ENCODE measurements at places on chromosomes 1 and 21.

GRCh38 chr1:206866062-206866461 lies 639 bp downstream of the IL20 start:
- no peak for DNase-seq

- DNase-seq = no peak
These were observed at the start of gene OR14I1 for GRCh38 chr1:248702714-248703113. Gene OR14I1, minus strand, starts transcription at chr1:248702766.

DNA sequence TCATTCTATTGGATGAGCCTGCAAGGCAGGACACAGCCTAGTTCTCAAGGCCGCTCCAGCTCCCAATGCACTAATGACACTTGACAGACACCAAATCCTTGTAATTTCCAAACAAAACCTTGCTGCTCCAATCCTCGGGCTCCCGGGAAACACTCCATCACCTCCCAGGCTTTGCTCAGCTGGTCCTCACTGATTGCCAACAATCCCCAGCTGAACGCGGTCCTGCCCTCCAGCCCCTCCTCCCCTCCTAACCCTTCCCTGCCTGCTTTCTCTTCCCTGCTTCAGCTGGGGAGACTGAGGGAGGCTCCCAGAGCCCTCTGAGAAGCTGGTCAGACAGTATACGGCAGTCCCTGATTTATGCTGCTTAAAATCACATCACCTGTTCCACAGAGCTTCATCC lies 114.4 kb upstream of the TNR start:
- DNase-seq = no peak

DNA sequence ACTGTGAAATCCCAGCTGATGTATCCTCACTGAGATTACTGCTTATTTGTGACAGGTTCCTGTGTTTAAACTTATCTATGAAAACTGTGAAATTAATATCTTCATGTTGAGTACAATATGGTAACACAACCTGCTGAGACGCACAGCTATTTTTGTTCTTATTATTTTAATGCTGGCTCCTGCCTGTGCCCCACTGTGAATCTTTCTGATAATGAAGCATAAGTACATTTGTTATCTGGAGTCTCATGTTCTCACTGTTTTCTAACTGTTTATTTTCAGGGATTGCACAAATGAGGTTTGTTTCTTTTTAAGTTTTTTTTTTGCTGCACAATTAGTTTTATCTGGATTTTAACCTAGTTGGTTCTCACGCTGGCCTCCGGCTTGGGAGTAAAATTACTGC lies 39.9 kb upstream of the IFNAR2 start:
- DNase-seq = no peak

- no peak for DNase-seq
These were observed 12.5 kb downstream of the ITGB2 start for GRCh38 chr21:44907966-44908895.

DNA sequence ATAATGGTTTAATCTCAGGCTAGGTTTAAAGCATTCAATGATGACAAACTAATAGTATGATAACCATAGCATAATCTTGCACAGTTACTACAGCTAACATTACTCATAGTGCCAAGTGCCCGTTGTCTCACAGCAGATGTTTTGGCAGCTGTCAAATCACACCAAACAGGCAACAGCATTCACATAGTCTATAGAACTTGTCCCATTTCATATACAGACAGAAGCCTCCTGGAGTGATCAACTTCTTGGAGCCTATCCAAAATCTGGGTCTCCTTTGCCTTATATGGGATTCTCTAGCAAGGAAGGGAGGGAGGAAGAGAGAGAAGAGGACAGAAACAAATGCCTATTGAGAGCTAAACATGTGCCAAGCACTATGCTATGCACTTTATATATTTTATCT lies 250.6 kb upstream of the ZP4 start:
- no peak for DNase-seq

- DNase-seq = no peak
These were observed 400.6 kb downstream of the PTPRU start for GRCh38 chr1:29636936-29637335.

GRCh38 chr21:42989816-42990650 lies 15.7 kb downstream of the PKNOX1 start:
- DNase-seq = no peak

GRCh38 chr1:61926597-61926996 lies 184.3 kb downstream of the PATJ start:
- DNase-seq = no peak

- no peak for DNase-seq
These were observed 439.3 kb downstream of the USP25 start for GRCh38 chr21:16169102-16169511.

GRCh38 chr1:212782422-212783154 lies 9.0 kb downstream of the NSL1 start:
- DNase-seq = no peak

GRCh38 chr1:119915517-119915916 lies 19.2 kb upstream of the ADAM30 start:
- no peak for DNase-seq

- peak; percentile 91 for DNase-seq
These were observed 53.8 kb downstream of the IER5 start for GRCh38 chr1:181142096-181142958.

GRCh38 chr1:3557366-3557765 lies 53.9 kb downstream of the MEGF6 start:
- DNase-seq = no peak

GRCh38 chr1:233394860-233395717 lies 67.6 kb downstream of the MAP3K21 start:
- DNase-seq = no peak

GRCh38 chr1:45802343-45803298 lies 791 bp upstream of the MAST2 start:
- DNase-seq = no peak

DNA sequence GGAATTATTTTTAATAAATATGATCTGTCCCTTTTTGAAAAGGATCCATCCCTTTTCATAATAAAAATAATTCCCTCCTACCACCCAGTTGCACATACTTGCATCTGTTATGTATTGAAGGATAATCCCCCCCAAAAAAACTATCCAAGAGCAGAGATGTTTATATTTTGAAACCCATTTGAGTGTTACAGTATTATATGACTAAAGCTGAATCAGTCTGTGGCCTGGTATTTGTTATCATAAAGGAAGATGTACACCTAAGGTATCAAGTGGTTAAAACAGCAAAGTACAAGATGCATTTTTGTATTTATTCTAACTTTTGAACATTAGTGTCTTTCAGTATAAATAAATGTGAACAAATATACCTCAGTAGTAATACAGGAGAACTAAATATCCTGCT lies 12.7 kb upstream of the TGFB2 start:
- no peak for DNase-seq

- DNase-seq = no peak
These were observed 36.5 kb upstream of the KCND3 start for GRCh38 chr1:112026016-112026415.

DNA sequence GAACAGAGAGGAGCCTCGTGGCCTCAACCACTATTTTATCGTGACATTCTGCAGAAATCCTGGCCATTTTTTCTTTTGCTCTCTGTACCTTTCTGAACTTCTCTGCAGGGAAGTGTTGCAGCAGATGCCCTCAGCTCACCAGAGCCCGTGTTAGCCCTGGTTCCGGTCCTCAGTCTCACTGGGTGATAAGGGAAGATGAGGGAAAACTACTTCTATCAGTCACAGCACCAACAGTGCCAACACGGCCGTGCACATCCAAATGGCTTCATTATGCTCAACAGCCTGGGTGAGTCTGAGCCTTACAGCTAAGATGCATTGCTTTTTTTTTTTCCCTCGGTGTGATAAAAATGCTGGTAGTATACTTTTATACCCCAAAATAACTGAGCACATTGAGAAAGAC lies 93.0 kb downstream of the KIF26B start:
- no peak for DNase-seq

- DNase-seq = no peak
These were observed 4.0 kb downstream of the KRTAP12-4 start for GRCh38 chr21:44650265-44650972.

GRCh38 chr21:37164742-37165141 lies 91.7 kb downstream of the TTC3 start:
- DNase-seq = no peak

DNA sequence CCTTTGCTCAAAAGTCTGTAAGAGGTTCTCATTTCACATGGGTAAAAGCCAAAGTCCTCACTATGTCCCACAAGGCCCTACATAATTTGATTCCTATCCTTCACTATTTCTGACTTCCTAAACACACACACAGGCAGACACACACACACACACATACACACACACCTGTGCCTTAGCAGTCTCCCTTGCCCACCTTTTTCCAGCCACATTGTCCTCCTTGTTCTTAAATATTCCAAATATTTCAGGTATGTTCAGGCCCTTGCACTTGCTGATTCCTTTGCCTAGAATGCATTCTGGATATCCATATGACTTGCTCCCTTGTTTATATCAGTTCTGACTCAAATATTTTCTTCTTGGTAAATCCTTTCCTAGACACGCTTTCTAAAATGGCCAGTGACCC lies 54.6 kb downstream of the NTNG1 start:
- DNase-seq = no peak

- DNase-seq = no peak
These were observed 130.2 kb downstream of the IFI44 start for GRCh38 chr1:78779831-78780230.

DNA sequence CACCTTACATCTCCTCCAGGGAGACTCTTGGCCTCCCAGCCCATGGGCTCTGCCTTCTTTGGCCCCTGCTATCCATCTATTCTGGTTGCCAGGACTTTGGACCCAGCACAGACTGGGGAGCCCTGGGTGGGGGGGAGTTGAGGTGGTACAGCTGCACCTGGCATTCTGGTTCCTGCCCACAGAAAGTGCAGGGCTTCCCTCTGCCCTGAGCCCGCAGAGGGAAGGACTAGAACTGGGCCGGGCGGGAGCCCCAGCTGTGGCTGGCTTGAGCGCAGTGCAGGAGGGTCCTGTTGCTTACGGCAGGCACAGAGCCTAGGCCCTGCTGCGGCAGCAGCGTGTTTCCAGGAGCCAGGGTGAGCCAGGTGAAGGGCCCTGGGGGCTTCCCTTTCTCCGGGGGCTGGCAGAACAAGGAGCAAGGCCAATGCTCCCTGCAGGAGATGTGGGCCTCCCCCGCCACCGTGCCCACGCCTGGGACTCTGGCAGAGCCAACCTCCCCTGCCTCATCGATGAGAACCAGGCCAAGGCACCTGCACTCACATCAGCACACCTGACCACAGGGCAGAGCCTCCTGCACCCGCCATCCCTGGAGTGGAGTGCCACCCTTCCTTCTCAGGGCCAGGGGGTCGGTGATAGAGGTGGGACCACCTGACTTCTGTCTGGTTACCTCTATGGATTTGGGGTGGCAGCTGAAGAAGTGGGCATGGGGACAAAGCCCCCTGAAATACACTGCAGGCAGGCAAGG lies 16.1 kb downstream of the PARS2 start:
- no peak for DNase-seq

GRCh38 chr1:94107141-94107540 lies 13.8 kb downstream of the ABCA4 start:
- DNase-seq = no peak

DNA sequence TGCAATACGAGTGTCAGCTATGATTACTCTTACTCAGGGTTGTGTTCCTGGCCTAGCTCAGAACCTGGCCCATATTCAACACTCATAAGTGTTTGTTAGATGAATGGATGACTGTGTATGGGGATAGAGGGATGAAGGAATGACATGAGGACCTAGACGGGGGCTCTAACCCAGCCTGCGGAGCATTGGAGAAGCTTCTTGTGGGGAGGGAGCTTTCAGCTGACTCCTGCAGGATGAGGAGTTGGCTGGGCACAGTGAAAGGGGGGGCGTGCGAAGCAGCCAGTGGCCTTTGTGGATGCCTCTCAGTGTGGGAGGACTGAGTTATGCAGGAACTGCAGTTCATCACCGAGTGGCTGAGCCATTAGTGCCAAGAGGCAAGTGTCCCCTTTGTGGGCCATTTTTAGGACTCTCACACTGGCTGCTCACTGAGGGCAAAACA lies 1.2 kb upstream of the EXTL1 start:
- DNase-seq = no peak

- DNase-seq = no peak
These were observed 124.0 kb downstream of the SYT2 start for GRCh38 chr1:202586018-202586821.

DNA sequence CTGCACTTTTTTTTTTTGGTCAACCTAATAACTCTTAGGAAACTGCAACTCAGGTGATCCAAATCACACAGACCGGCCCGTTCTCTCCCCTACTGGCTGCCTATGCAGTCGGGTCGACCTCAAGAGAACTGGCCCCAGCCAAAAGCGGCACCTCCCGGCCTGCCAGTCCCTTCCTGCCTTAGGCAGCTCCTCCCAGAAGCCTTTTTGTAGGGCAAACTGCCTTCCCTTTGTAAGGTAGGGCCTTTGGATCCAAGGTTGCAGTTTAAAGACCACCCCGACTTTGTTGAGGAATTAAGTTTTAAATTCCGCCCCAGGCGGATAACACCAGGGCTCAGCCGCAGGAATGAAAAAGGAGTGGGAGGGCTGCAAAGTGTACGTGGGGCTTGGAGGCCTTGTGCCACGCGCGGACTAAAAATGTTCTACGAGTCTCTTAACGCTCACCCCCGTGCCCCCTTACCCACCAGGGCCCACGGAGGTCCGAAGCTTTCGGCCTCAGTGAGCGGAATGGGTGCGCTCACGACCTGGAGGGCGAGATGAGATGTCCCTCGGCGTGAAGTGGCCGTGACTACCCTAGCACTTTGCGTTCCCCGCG lies 642 bp upstream of the ST3GAL3 start:
- DNase-seq = peak; percentile 7

DNA sequence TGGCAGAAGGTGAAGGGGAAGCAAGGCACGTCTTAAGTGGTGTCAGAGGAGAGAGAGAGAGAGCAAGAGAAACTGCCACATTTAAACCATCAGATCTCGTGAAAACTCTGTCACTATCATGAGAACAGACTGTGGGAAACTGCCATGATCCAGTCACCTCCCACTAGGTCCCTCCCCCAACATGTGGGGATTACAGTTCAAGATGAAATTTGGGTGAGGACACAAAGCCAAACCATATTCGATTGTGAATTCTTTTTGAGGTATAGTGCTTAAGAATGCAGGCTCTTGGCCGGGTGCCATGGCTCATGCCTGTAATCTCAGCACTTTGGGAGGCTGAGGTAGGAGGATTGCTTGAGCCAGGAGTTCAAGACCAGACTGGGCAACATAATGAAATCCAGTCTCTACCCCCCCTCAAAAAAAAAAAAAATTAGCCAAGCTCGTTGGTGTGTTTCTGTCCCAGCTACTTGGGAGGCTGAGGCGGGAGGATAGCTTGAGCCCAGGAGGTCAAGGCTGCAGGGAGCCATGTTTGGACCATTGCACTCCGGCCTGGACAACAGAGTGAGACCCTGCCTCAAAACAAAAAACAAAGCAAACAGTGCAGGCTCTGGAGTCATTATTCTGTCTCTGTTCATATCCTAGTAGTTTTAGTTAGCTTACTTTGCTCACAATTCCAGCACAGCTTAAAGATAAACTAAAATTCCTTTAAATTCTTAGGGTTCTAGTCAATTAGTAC lies 6.0 kb downstream of the ZCCHC17 start:
- DNase-seq = no peak

DNA sequence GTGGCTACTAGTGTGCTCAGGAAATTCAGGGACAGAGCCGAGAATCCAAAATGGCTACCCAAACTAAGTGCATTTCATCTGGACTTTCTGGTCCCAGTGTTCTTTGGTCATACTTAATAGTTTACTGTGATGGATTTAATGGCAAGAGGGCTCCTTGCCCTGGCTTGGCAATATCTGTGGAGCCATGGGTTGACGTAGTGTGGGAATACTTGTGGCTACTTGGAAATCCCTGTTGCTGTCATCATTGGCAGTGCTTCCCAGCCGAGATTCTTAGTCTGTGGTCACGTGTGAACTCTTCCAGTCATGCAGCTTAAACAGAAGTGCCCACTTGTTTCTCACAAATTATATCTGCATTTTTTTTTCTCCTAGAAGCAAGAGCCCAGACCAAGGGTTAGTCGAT lies 198.9 kb downstream of the HS2ST1 start:
- no peak for DNase-seq

GRCh38 chr1:17826165-17826488 lies 71.0 kb downstream of the ACTL8 start:
- DNase-seq = peak; percentile 8
